ENCODE measurements at places on chromosomes 12 and 14.

- DNase-seq: no peak
Observed at GRCh38 chr12:129049917-129050316, 196.6 kb downstream of the GLT1D1 start.

- DNase-seq: no peak
Observed at GRCh38 chr14:43161477-43161876, 1345.6 kb downstream of the FSCB start.

- DNase-seq: no peak
Observed at GRCh38 chr14:76782885-76783566, 21.8 kb downstream of the VASH1 start.

GRCh38 chr12:104649921-104650320, 193.2 kb downstream of the CHST11 start:
- DNase-seq: no peak

DNA sequence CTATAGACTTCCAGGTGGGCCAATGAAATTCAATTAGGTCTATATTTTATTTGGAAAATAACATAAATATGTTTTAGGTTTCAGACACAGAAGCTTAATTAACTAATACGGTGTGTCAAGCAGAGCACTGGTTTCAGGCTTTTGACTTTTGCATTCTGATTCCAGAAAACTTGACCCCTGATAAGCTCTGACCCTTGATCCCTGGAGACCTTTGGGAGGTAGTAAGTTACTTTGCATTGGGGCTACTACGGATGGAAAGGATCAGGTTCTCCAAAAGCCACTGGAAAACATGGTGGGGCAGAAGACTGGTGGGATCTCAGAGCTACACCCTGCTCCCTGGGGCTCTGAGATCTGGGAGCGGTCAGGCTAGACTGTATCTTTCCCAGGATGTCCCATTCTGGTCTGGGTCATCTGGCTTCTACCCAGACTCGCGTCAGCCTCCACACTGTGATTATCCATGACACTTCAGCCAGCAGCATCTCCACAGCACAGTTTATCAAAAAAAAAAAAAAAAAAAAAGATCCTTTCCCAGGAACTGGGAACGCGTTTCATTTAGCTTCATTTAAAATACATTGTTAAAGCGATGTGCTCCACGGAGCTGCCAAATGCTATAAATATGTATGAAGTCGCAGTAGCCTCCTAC, 17.8 kb upstream of the EMP1 start:
- DNase-seq: no peak

DNA sequence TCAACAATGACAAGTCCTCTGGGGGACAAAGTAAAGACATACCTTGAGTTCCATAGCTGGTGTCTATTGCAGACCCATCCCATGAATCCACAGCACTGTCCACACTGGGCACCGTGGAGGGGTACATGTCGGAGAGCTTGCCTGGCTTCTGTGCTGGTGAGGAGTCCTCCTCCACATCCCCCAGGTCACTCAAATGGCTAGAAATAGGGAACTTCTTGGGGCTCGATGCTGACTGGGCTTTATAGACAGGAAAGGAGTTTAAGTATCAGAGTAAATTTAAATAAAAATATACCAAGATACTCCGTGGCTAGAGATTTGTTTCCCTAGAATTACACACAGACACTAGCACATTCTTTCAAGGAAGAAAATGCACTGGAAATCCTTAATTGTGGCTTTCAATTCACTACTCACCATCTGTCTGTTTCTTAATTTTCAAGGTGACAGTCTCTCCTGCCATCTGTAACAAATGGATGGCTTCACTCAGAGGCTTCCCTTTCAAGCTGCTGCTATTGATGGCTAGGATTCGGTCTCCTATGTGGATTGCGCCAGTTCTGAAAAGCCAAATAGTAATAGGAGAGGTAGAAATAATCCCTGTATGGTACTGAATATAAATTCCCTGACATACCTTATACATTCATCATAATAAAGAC, 90.1 kb downstream of the HELB start:
- no peak for DNase-seq

- no peak for DNase-seq
Observed at GRCh38 chr14:22122829-22123560, 449.4 kb upstream of the OR4E1 start.

GRCh38 chr12:24848941-24849477, 99.9 kb downstream of the BCAT1 start:
- no peak for DNase-seq

- DNase-seq: no peak
Observed at GRCh38 chr12:51531284-51531977, 59.6 kb upstream of the SCN8A start.

- no peak for DNase-seq
Observed at GRCh38 chr14:100282766-100283419, 23.4 kb downstream of the SLC25A29 start.

- DNase-seq: no peak
Observed at GRCh38 chr12:25388183-25388582, 137.5 kb upstream of the KRAS start.

DNA sequence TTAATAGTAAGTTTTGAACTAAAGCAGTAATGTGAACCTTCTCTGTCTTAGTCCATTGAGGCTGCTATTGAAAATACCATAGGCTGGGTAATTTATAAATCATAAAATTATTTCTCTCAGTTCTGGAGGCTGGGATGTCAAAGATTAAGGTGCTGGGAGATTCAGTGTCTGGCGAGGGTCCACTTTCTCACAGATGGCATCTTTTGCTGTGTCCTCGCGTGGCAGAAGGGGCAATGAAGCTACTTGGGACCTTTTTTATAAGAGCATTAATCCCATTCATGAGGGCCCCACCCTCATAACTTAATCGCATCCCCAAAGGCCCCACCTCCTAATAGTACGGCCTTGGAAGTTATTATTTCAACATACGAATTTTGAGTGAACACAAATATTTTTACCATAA, 28.4 kb downstream of the LIN7A start:
- DNase-seq: no peak

GRCh38 chr12:66232263-66232662, 43.2 kb downstream of the IRAK3 start:
- DNase-seq: no peak

- no peak for DNase-seq
Observed at GRCh38 chr14:23533652-23534435, 17.7 kb downstream of the ZFHX2 start.

GRCh38 chr14:101471723-101472517, 89.4 kb upstream of the DIO3 start:
- DNase-seq: no peak

- DNase-seq: no peak
Observed at GRCh38 chr12:80625901-80626300, 81.5 kb upstream of the MYF6 start.

GRCh38 chr12:95198914-95199313, 18.4 kb downstream of the FGD6 start:
- no peak for DNase-seq

Data from activated CD4-positive, CD25-positive, alpha-beta regulatory T cell (primary cell).